Uterus (tissue), 4 donors: ENCODE measurements at places on chromosomes 13 and 19.

GRCh38 chr13:109840201-109840892, 54.0 kb upstream of the IRS2 start:
- no peak for DNase-seq

GRCh38 chr13:97238883-97239282, 16.8 kb downstream of the MBNL2 start:
- DNase-seq, result no peak

- no peak for DNase-seq
These were observed 21.2 kb downstream of the RCN3 start for GRCh38 chr19:49549045-49549444.

DNA sequence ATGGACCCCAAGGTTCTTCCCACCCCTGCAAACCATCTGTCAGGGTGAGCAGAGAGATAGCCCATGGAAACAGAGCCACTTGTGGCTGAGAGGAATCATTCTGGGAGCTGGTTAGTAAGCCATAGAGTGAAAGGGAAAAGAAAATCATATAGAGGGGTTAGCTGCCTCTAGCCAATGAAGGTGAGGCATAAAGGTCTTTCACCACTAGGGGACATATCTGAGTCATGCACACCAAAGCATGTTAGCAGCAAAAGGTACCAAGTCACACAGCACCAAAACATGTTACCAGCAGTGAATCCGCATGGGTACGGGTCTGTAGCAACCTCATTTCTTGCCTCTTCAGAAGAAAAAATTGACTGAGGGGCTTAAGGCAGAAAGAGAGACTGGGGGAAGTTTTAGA, 76.7 kb upstream of the ZNF43 start:
- DNase-seq, result no peak

GRCh38 chr13:19838865-19839275, 24.6 kb downstream of the ZMYM5 start:
- no peak for DNase-seq

GRCh38 chr13:43304945-43305344, 281.6 kb downstream of the DNAJC15 start:
- DNase-seq, result no peak

DNA sequence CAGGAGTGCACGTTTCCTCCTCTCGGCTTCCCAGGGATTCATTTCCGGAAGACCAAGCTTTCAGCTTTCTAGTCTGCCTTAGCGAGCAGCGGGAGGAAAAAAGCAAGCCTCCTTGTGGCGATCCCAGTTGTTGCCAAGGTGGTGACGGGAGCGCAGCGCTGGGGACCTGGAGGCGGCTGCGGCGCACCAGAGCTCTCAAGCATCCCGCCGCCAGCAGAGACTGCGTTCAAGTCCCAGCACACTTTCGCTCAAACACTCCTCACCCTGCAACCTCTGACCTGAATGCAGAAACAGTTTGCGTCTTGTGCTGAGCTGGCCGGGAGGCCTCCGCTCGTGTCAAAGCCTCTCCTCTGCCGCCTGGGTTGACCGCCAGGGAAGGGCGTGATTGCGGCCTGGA, 4.9 kb downstream of the GSX1 start:
- no peak for DNase-seq

DNA sequence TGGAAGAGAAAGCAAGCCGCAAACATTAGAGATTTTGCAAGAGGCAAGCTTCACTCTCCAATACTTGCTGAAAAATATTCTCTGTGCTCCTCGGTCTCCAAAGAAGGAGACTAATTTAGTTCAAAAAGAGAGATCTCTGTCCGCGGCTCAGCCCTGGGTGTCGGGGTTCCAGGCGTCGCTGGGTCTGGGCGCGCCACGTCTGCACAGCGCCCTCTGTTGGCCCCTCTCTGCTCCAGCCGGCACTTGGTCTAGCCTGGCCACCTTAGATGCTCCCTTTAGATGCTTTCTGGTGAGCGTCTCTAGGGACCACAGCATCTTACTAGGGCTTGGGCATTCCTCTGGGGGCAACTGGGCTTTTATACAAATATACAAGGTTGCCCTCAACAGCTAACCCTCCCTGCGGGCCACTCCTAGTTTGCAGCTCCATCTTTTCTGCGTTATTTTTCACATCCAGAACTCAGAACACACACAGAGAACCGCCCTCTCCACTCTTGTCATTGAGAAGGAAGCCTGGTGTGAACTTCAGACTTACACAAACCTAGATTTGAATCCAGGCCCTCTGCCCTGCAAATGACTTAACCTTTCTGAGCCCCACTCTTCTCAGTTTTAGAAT, 78.3 kb downstream of the CYSLTR2 start:
- DNase-seq, result no peak

DNA sequence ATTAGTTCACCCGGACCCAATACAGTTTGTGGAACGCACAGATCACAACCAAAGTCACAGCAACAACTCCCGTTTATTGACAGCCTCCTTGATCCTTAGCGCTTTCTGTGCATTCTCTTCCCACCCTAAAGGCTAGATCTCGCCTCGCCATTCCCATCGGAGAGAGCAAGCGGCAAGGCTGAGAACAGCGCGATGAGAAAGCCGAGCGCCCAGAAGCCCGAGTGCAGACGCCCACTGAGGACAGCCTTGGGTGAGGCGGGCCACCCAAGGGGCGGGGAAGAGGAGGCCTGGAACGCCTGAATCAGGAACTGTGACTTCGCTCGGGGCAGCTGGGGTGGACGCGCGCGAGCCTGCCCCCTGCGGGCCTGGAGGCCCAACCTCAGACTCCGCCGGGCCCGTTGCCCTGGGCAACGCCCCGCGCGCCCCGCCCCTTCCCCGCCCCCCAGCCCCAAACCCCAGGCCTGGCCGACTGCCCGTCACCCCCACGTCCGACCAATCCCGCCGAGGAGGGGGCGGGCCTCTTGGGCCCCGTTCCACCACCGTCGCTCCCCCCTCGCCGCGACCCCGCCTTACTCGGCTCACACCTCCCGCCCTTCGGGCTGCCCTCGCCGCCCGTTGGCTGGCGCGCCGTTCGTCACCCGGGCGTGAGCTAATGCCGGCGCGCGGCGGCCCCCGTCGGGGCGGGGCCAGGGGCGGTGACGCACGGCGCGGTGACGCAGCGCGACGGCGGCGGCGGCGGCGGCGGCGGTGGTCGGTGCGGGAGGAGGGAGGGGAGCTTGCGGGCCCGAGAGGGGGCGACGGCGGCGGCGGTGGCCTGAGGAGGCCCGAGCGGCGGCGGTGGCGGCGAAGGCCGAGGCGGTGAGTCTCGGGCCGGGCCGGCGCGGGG, at the start of gene SAMD4B:
SAMD4B (plus strand) TSS at position 703 of the 886 bp plus-strand sequence. CDS start 14,473 bp downstream, outside the sequence.
- peak; percentile 99 for DNase-seq

DNA sequence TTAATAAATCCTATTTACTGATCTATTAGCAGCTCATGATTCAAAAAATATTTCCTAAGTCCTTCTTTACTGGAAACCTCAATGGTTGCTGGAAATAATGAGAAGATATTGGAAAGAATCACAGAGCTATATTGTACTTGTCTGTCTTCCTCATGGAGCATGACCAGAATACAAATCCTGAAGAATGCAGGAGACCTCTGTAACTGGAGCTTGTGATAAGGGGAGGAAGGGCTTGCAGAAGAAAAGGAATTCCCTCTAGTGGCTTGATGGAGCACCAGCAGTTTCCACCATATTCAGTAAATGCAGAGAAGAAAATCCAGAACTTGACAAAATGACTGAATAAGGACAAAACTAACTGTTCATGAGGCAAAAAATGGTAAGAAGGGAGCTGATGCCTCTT, 1333.1 kb downstream of the EFNB2 start:
- DNase-seq, result no peak

DNA sequence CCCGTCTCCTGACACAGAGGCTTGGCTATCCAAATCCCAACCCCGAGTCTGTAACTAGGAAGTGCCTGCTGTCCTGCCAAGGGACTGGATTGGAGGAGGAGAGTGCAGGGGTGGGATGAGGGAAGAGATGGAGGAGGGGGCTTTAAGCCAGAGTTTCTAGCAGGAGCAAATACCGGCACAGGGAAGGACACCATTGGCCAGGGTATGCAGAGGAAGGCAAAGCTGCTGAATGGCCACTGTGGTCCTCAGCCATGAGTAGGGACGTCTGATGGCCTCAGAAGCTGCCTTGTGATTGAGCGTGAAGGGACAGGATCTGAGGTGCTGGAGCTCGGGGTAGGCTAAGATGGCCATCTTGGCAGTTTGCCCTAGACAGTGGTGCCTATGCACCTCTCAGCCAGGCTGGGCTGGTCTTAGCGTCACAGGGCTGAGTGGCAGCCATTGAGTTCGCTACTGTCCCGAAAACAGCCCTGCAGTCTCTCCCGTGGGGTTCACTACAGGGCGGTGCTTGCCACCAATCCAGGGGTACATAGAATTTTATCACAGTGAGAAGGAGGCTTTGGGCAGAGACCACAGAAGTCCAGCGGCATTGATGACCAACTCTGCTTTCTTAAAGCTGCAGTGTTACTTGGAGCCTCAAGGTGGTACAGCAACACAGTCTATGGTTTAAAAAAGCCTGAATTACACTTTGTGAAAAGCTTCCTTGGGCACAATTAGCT, 61.8 kb downstream of the AKAP11 start:
- no peak for DNase-seq

GRCh38 chr13:49540552-49540951, 44.8 kb downstream of the PHF11 start:
- DNase-seq, result peak; percentile 85

- no peak for DNase-seq
These were observed 3.0 kb downstream of the ZNF649 start for GRCh38 chr19:51901860-51902259.

- no peak for DNase-seq
These were observed 162.5 kb downstream of the NUFIP1 start for GRCh38 chr13:44826591-44827350.

GRCh38 chr13:107767119-107767518, 448.2 kb downstream of the LIG4 start:
- no peak for DNase-seq

GRCh38 chr19:34316741-34317301, 48.2 kb upstream of the GPI start:
- no peak for DNase-seq

DNA sequence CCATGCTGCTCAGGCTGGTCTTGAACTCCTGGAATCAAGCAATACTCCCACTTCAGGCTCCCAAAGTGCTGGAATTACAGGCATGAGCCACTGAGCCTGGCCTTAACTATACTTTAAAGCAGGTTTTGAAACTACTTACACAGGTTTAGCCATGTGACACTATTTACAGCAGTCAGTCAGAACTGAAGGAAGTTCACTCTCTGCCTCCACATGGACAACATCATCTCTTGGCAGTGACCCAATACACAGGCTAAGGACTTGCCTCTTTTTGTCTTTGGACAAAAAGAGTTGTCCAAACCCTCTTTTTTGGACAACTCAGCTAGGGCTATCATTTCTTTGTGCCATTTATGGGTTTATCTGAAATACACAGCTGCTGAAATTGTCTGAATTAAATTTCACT, 89.0 kb upstream of the CLDN10 start:
- DNase-seq, result no peak

GRCh38 chr19:1823020-1823419, 10.9 kb upstream of the ATP8B3 start:
- no peak for DNase-seq

GRCh38 chr13:113493315-113493951, 2.9 kb upstream of the DCUN1D2 start:
- no peak for DNase-seq

DNA sequence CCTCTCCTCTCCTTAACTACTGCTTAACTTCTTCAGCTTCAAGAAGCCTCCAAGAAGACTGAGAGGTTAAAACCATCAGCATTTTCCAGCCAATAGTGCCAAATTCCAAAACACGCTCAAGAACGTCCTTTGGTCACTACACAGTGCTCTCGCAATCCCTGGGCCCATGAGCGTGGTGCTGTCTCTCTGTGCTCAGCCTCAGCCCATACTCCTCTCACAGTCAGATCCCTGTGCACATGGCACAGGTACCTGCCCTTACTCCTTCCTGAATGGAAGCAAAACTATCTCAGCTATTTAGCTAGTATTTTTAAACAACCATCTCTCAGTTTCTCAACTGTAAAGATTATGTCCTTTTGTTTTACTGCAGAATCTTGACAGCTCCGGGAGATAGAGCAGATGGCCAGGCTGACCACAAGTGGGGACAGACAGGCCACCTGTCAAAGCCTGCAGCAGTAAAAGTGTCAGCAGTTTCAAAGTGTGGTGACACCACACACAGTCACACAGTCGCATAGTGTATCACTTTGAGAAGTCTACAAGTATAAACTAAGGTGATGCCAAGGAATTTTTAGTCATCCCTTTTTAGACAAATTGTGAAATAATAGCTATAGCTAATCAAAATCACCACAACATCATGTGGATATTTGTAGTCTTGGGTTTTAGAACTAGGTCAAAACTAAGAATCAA, 35.7 kb downstream of the DZIP1 start:
- no peak for DNase-seq

- no peak for DNase-seq
These were observed 866.7 kb upstream of the SPRY2 start for GRCh38 chr13:81207636-81208035.

DNA sequence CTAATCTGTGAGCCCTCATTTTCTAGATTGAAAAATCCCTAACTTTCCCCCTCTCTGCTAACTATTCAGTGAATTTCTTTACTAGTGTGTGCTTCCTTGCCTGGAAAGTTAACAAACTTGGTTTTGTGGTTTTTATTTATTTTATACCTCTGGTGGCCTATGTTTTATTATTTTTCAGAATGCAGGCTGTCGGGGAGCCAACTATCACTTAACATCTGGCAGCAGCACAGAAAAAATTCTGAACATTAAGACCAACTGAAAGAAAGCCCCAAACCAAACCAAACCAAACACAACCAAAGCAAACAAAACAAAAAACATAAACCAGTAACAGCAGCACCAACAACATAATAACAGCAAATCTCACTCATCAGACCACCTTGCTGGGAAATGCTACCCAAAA, 109.0 kb upstream of the KL start:
- no peak for DNase-seq

- no peak for DNase-seq
These were observed 9.0 kb upstream of the CIRBP start for GRCh38 chr19:1259876-1260748.

GRCh38 chr13:99642841-99643240, 141.6 kb downstream of the TM9SF2 start:
- DNase-seq, result no peak

GRCh38 chr13:41267106-41267505, 3.7 kb upstream of the MTRF1 start:
- no peak for DNase-seq
